HT-29 (cell line): ENCODE measurements at places on chromosomes 5 and 9.

- DNase-seq: no peak
Observed at GRCh38 chr9:96122751-96123150, 179.2 kb downstream of the HSD17B3 start.

- DNase-seq: no peak
Observed at GRCh38 chr9:6307551-6308096, 20.6 kb upstream of the TPD52L3 start.

DNA sequence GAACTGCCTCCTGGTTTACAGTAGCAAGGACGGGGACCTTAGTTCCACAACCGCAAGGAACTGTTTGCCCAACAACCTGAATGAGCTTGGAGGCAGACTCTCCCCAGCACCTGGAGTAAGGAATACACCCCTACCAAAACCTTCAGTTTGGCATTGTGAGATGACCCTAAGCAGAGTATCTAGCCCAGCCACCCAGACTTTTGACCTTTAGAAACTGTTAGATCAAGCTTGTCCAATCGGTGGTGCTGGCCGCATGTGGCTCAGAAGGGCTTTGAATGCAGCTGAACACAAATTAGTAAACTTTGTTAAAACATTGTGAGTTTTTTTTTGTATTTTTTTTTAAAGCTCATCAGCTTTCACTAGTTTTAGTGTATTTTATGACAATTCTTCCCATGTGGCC is 86.9 kb upstream of the C9orf72 start:
- DNase-seq: no peak

DNA sequence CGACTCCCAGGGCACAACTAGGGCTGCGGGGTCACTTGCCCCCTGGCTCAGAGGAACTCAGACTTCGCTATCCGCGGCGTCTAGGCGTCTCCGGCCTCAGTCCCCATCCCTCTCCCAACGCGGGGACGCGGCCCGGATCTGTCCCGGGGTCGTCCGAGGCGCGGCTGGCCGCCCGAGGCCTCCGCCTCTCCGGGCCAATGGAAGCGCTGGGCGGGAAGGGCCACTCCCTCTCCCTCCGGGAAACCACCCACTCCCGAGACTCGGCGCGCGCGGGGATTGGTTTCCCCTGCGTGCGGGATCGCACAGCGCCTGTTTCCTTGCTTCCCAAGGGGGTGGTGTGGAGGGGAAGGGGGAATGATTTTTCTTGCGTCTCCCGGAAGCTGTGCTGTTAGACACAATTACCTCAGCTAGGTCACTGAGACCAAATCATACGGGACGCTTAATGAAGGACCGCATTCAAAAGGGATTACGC is 38.3 kb downstream of the NR2F1 start:
- DNase-seq: peak; percentile 72

- no peak for DNase-seq
Observed at GRCh38 chr5:167452136-167452535, 839.3 kb upstream of the WWC1 start.

DNA sequence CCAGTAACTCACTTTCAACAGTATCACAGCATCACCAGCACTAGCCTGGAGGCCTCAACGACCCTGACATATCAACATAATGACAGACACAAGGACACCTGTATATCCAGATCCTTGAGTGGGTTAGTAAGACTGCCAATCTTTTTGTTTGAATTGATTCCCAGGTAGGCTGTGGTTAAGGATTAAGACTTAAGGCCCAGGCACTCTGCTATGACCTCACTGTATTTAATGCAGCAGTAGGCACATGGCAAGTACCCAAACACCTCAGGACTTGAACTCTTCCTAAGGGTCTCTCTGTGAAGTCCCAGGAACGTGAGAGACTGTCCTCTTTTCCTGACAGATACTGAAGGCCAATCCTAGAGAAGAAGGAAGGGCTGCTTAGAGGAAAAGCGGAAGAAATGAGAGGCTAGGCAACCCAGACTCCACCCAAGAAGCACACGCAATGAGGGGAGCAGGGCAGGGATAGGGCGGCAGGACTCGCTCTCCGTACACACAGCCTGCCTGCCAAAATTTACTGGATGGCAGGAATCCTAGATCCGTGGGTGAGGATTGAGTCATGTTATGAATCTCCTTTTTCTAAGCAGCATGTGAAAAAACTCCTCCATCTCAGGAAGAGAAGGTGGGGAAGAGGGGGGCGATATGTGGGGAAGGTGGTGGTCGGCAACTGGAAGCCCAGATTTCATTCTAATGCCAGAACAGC is 93.4 kb downstream of the SIL1 start:
- no peak for DNase-seq

GRCh38 chr9:115423646-115424045 is 305.7 kb upstream of the TNC start:
- no peak for DNase-seq

DNA sequence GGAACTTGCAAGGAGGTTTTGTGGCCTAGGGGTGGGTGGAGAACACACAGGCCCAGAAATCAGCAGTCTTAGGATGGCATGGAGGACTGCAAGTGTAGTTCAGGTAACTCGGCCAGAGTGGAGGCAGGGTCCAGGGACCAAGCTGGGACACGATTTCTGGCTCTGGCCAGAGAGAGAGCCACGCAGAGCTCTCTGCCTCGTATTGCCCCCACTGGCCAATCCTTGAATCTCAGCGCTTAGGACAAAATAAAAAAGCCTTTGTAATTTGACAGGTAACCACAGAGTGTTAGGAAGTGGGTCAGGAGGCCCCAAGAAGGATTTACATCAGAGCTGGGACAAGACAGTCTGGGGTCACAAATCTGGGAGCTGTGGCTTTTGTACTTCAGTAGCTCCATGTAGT is 11.7 kb downstream of the MAP3K1 start:
- DNase-seq: peak; percentile 54

DNA sequence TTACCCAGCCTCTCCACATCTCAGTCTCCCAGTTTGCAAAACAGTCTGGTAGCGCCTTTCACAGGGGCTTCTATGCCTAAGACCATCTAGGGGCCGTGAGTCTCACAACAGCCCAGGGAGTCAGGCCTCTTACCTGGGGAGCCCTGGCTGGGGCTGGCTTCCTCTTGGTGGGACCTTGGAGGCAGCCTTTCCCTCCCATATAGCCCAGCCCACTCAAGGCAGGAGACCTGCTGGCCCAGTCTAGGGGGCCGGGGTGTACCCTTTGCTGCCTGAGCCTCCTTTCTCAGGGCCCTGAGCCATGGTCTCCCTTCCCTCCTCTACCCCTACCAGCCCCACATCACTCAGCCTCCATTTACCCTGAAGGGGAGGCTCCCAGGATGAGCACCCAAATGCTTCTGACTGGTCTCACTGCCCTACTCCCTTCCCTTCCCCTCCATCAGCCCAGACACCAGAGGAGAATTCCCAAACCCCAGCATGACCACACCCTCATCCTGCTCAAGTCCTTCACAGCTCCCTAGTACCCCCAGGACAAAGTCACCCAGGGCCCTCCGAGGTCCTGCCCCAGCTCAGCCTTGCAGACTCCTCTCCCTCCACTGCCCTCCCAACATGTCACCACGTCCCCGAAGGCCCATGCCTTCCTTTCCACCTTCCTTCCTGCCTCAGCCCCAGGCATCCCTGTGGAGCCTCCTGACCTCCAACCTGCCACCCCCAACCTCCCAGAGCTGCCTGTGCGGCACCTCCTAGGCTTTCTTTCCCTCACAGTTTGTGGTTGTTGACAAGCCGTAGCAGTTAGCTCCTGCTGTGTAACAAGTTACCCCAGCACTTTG is 55.3 kb downstream of the BARX1 start:
- no peak for DNase-seq

DNA sequence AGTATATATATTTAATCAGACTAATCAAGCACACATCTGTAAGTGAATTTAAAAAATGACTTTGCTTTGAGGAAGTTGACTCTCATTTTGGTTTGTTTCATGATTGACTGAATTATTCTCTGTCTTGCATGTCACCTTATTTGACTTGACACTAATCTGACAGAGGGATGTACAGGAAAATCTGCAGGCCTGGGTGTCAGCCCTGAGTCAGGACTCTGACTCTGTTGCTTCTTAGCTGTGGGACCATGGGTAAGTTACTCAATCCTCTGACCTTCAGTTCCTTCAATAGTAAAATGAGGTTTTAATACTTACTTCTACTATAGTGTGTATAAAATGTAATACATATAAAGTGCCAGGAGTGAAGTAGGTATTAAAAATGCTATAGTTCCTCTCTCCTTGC is 415.9 kb downstream of the ARHGEF28 start:
- no peak for DNase-seq

DNA sequence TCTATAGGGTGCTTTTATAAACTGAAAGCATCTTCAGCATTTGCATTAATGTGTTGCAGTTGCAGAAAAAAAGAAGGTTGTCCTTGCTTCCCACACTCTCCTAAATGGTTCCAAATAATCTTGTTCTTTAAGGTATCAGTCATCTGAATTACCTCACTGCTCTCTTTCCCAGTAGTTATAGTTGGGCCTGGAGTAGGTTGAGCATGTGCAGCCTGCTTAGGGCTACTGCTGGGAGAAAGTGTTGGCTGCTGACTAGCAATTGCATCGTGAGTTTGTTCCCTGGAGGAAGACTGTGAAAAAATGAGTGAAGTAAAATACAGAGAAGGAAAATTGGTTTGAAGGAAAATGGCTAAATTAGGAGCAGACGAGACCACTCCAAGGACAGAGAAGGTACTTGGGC is 74.5 kb downstream of the PRR16 start:
- DNase-seq: no peak

DNA sequence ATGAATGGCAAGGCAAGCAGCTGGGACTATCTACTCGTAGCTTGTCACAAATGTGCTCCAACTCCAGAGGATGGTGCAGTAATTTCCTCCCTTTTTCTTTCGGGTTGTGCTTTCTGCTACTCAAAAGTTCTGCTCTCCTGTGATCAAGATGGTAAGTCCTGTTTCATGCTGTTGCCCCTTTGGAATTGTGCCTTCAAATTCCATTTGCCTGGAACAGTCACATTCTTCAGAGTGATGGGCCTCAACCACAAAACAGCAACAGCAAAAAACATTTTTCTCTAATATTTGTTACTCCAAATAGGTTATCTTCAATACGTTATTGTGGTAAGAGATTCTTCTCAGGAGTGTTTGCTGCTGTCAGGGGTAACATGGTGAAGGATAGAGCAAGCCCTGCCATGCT is 209.3 kb downstream of the PALM2AKAP2 start:
- no peak for DNase-seq
